ENCODE measurements at places on chromosomes 7 and 10.

DNA sequence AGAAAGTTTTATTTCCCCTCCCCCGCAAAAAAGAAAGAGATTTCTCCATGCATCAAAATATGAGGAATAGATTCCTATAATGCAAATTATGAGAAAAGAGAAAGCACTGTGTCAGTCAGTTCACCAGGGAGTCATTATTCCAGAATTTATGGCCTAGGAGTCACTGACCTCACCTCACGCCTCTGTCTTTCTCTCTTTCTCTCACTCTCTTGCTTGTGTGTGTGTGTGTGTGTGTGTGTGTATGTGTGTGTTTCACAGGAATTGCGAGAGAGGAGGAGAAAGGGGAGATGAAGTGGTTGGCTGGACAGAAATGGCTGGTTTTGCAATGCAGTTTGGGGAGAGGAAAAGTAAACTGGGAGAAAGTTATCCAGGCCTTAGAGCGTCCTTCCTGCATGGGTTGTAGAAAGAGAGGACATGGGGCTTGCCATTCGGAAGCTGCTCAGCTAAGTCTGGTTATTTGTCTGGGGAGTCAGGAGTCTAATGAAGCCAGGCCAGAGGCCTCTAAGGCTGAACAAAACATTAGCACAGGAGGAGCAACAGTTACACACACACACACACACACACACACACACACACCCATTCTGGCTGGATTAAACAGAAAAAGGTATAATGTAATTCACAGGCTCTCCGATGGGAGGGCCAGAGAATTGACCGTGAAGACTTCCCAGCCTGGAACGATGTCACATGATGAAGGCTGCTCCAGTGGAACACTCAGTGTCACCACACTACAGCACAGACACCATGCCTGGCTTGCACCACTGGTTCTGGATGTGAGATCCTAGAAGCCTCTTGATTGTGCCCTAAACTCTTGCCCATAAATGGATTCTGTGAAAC is 12.8 kb upstream of the FFAR4 start:
- no peak for DNase-seq

GRCh38 chr7:155889636-155890511 is 77.6 kb upstream of the SHH start:
- no peak for DNase-seq

GRCh38 chr10:80167471-80168161 is 35.1 kb downstream of the PLAC9 start:
- no peak for DNase-seq

GRCh38 chr10:69960606-69960987 is 92.0 kb upstream of the MACROH2A2 start:
- DNase-seq = no peak

- no peak for DNase-seq
Observed at GRCh38 chr7:86951895-86952294, 107.6 kb downstream of the ELAPOR2 start.

GRCh38 chr7:106583100-106583499 is 77.9 kb downstream of the CCDC71L start:
- DNase-seq = no peak

- no peak for DNase-seq
Observed at GRCh38 chr7:113198226-113198625, 79.9 kb upstream of the SMIM30 start.

DNA sequence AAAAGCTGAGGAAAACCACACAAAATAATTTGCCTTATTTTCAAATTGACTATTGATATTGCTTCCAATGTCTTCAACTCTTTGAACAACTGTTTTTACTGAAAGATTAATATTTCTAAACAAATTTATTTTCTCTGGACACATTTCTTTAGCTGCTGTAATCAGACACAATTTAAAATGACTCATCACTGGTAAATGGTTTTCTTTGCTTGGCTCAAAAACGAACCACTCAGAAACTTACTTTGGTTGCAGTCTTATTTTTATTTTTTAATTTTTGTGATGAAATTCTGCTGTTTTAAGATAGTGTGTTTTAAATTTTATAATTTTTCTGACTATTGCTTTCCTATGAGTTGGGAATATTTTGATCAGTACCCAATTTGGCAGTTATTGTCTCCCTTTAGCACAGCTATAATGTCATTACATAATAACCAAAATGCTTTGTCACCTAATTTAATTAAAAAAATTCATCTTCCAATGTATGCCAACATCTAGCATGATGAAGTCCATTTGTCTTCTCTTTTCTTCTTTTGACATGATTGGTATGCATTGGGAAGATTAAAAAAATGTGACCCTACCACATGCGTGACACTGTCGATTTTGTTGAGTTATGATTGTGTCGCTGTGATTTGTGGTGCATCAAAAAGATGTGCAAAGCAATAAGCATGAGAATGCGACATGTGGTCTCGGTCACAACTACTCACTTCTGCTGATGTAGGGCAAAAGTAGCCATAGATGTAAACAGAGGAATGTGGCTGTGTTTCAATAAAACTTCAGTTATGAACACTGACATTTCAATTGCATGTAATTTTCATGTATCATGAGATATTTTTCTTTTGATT is 222.3 kb downstream of the SUGCT start:
- DNase-seq = no peak

Measured in H54 (cell line).